ENCODE measurements at places on chromosomes 1 and 21.

DNA sequence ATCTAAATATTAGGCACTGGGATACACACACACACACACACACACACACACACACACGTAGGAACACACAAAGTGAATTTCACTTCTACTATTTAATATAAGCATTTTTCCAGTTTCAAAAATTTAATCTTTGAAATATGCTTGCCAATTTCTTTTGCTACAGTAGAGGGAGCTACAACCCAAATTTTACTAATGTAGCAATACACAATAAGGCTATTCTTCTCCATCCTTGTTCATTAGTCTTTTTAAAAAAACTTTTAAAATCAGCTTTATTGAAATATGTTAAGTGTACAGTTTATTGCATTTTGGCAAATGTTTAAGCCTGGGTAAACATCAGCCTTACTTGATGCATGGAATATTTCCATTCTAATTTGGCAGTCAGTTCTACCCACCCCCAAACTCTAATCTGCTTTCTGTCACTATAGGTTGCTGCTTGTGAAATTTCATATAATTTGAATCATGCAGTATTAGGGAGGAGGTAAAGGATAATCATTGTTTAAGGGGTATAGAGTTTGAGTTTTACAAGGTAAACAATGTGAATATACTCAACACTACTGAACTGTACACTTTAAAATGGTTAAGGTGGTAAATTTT, 93.0 kb upstream of the TENT5C start:
- peak; percentile 24 for DNase-seq

DNA sequence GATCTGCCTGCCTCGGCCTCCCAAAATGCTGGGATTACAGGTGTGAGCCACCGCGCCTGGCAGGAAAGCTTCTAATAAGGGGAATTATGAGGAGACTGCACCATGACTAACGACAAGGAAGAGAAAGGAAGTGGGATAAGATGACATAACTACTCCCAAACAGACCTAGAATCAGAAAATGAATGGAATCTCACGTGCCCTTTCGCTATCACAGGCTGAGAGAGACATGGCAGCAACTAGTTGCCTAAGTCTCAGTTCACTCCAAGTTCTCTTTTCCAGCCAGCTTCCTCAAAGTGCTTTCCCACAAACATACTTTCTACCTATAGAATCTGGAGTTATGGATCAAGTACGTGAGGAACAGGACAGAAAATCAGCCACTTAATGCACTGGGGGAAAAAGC, 2.0 kb downstream of the PI4KB start:
- peak; percentile 79 for DNase-seq

DNA sequence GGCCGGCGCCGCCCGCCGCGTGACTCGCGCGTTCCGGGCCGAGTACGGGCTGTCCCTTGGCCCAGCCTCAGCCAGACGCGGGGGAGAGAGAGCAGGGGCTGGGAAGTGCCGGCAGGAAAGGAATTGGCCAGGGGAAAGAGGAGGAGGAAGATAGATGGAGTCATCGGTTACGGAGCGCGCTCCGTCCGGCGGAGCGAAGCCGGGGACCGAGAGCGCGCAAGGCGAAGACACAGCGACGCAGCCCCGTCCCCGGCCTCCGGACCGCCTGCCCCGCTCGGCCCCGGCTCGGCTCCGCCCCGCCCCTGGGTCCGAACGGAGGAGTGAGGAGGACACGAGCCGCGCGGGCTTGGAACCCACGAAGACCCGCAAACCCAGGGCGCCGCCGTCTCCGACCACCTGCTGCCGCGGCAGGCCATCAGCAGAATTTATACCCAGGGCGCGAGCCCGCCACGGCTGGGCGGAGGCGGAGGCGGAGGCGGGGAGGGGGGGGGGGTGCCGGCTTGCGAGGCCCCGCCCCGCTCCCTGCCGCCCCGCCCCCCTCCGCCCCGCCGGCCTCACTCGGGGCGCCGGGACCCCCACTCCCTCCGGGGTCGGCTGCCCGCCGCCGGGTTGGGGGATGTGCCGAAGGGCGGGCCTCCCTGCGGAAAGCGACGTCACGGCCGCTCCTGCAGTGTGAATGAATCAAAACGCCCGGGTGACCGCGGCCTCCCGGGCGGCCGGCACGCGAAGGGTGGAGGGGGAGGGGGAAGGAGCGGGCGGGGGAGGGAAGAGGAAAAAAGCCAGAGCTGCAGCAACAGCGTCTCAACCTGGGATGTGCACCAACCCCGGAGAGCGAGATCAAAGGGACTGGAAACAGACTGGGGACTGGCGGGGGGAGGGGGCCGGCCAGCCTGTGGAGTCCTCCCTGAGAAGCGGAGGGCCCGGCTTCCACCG, at the start of gene LHX4:
Gene LHX4, plus strand, starts transcription at position 782 of the 933 bp plus-strand sequence. CDS start 266 bp downstream, outside the sequence.
- peak; percentile 24 for DNase-seq

DNA sequence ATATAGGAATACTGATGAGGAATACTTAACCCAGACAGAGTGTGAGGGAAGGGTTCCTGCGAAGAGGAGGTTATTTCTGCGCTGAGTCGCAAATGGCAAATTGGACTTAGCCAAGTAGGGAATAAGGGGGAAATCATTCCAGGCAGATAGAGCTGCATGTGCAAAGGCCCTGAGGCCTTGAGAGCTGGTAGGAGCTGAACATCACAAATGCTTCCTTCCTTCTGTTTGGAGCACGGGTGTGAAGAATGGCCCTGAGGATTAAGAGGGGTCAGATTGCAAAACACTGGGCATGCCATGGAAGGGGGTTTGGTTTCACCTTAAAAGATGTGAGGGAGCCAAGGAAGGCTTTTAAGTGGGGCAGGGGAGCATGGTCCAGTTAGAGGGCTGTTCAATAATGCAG, 12.4 kb downstream of the IER5 start:
- no peak for DNase-seq

- no peak for DNase-seq
Measured at GRCh38 chr1:245179706-245180105, 24.9 kb downstream of the KIF26B start.

DNA sequence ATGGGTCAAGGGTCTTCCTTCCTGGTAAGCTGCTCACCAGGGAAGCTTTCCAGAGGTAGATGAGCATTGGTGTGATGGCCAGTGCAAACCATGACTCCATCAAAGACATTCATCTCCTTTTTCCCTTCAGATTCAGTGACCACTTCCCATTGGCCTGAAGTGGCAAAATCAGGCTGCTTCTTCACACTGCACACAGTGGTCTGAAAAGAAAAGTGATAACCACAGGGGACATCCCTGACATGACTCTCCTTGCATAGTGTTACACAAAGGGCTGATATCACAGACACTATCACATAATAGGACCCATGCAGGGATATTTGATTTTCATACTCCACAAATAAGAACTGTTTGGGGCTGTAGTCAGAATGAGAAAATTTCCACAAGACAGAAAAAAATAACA, 11.9 kb downstream of the FMO5 start:
- peak; percentile 11 for DNase-seq

GRCh38 chr1:212488436-212489283, 55.9 kb downstream of the NENF start:
- DNase-seq: peak; percentile 99

DNA sequence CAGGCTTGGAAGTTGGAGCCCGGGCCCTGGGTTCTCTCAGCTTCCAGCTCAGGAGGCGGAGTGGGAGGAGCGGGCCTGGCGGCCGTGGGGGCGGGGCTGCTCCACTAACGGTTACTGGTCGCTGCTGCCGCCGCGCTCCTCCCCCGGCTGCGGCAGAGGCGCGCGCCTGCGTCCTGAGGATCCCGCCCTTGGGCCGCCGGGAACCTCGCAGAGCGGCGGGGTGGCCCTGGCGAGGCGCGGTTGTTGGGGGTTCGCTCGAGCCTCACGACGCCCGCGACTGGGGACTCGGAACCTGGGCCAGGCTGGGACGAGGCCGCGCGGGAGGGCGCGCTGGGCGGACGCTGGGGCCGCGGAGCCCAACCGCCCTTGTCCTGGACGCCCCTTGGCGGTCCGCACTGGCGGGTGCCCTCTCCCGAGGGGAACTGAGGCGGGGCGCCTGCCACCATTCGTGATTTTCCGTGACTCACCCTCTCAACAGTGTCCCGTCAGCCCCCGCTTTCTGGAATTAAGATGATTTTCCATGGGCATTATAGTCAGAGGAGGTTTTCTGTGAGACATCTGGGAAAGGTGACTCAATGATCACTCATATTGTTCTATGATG, 34.1 kb downstream of the OR2G3 start:
- DNase-seq: peak; percentile 18

DNA sequence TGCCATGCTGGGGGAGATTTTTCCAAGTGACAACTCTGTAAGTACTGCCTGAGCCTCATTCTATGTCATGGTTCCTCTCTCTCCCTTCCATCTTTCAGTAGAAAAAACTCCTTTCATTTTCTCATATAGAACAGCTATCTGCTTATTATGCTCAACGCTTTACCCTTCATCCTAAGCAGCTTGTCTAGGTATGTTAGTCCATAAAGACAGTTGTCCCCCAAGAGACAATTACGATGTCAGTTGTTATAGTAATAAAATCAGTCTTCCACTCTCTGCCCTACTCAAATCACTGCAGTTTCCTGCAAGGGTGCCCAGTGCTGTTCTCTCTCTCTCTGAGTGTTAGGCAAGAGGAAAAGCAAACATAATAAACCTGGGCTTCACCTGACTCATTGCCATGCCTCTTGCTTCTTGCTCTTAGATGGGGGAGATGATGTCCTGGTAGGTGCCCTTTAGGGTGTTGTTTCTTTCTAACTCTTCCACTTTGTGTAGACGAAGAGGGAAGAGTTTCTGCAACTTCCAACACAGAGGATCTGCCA, 59.4 kb downstream of the PAPPA2 start:
- DNase-seq: no peak

DNA sequence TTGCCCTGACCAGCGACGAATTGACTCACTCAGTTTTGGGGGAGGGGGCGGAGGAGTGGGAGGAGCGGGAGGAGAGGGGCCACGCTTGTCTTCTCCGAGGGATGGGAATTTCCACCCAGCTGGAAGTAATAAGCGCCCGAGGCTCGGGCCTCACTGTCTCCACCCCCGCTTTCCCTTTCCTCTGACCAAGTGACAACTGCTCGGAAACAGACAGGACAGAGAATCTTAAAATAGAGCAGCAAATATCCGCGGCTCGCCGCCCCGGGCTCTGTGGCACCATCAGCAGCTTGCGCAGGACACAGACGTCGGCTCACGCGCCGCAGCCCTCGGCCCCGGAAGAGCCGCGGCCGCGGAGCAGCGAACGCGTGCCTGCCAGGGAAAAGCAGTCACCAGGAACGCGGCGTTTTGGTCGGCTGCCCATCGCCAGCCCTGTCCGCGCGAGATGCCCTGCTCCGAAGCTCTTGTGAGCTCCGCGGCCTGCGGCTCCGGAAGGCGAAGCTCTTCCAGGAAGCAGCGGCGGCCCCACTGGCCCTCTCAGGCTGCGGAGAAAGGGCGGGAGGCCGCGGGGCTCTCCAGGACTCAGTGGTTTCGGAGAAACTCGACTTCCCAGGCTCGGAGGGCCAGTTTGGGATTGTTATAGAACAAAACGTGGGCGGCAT, 10.7 kb upstream of the RGS16 start:
- DNase-seq: peak; percentile 84

DNA sequence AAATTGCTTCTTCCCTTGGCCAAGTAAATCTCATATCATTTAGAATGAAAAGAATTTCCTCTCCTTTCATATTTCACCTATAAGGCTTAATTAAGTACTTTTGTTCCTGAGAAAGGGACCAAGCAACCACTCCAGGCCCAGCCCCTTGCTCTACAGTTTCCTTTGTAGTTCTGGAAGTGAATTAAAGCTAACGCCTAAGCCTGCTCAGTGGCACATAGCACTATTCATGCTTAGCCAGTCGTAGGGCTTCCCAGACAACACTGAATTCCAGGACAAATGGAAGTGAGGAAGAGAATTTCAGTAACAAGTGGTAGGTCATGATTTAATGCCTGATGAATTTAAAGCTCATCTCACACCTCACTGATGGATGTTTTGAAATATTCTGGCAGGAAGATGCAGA, 73.3 kb downstream of the RPAP2 start:
- no peak for DNase-seq

- peak; percentile 52 for DNase-seq
Measured at GRCh38 chr1:89566761-89567174, 42.1 kb downstream of the LRRC8B start.

DNA sequence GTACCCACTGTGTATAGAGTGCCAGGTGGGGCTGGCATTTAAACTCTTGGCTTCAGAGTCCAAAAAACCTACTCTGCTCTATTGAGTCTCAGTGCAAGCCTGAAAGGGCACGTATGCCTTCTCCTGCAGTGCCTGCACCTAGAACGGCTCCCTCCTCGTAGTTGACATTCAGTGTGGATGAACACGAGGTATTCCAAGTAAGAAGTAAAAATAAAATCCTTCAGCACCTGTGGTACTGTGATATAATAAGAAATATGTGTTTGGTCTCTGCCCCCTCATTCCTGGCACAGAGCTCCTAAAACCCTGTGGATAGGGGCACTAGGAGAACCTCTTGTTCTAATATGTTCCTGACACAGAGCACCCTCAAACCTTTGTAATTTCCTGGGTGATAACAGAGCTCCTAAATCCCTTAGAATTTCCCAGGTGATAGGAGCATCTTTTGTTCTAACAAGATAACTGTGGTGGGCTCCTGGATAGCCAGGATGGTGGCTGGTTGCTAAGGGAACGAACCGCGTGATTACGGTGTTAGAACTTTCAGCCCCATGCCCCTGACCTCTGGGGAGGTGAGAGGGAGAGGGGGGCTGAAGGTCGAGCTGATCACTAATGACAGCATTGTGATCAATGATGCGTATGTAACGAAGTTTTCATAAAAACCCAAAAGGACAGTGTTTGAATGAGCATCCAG, 16.8 kb downstream of the UCK2 start:
- DNase-seq: no peak

DNA sequence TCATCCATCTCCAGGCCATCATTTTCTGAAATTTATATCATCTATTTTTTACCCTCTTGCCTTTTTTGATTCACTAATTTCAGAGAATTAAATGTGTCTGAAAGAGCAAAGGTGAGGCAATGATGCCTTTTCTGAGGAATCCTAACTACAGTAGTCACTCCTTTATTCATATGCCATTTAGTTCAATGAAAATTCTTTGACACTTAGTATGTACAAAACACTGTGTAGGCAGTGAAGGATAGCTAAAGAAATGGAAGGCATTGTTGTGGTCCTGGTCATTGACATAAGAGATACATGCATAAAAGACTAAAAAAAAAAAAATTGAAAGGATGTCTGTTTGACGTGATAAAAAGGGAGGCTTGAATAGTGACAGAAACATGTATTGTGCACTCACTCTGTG, 171.9 kb upstream of the BEND5 start:
- no peak for DNase-seq

DNA sequence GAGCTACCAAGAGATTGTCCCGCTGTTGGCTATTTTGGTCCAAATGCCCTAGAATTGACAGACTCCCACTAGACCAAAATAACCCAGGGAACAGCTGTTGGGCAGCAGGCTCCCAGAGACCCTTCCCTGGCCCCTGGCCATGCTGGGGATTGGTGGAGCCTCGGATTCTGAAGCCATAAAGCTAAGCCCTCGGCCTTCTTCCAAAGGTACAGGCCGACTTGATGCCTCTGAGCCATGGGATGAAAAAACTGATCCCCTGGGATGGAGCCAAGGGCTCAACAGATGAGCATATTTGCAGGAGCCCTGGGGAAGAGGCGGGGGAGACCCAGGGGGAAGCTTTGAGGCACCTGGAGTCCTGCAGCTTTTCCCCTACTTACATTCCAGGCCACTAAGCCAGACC, 1.0 kb upstream of the LRRC38 start:
- DNase-seq: no peak

- no peak for DNase-seq
Measured at GRCh38 chr1:55285834-55286233, 70.7 kb upstream of the USP24 start.
